ENCODE measurements at places on chromosomes 16 and 17.

DNA sequence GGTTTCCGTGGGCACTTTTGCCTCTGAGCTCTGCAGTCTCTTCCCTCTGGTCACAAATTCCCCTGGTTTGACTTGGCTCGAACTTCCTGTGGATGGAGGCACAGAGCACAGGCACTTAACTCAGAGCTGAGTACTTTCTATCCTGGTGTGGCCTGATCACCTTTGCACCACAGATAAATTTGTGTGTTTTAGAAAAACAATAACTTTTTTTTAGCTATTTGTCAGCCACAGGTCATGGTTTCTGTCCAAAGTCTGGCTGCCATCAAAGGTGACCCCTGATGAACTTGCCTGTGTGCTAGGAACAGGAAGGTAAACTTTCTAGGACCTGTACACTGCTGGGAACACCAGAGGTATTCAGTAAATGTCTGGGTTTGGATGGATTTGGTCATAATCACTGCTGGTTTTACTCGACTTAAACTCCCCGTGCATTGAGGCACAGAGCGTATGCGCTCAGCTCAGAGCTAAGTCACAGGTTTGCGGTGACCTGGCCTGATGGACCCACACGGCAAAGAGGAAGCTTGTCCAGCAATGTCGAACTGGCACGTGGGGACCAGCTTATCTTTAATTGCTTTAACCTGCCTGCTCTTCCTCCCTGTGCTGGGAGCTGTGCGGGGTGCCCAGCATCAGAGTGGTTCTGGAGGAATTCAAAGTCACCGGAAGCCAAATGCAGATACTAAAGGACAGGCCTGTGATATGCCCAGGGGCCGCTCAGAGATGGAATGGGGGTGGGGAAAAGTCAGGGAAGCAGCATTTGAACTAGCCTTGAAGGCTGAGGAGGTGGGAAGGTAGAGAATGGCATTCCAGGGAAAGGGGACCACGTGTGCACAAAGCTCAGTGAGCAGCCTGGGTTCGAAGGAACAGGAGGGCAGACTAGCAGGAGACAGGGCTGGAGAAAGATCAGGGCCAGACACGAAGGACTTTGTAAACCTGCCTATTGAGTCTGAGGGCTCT, 12.9 kb downstream of the SLC13A5 start:
- DNase-seq = no peak

- DNase-seq = no peak
Measured at GRCh38 chr17:72618001-72618509, 474.4 kb downstream of the SLC39A11 start.

DNA sequence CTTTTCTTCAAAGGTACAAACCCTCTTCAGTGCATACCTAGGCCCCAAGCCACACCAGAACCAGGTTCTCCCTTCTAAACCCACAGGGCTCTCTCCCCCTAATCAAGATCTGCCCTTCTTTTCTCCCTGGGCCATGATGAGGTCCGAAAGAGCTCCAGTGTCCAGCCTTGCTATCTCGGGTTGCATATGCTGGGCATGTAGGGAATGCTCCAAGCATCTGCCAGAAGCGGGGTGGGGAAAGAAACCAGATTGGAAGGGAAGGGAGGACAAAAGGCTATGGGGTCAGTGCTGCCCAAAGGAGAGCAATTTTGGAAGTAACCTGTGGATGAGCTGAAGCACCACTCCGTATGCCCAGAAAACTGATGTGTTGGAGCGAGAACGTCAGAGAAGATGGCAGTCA, 2.3 kb downstream of the CTDNEP1 start:
- no peak for DNase-seq

GRCh38 chr16:66026211-66026610, 340.3 kb upstream of the CDH5 start:
- DNase-seq = no peak

DNA sequence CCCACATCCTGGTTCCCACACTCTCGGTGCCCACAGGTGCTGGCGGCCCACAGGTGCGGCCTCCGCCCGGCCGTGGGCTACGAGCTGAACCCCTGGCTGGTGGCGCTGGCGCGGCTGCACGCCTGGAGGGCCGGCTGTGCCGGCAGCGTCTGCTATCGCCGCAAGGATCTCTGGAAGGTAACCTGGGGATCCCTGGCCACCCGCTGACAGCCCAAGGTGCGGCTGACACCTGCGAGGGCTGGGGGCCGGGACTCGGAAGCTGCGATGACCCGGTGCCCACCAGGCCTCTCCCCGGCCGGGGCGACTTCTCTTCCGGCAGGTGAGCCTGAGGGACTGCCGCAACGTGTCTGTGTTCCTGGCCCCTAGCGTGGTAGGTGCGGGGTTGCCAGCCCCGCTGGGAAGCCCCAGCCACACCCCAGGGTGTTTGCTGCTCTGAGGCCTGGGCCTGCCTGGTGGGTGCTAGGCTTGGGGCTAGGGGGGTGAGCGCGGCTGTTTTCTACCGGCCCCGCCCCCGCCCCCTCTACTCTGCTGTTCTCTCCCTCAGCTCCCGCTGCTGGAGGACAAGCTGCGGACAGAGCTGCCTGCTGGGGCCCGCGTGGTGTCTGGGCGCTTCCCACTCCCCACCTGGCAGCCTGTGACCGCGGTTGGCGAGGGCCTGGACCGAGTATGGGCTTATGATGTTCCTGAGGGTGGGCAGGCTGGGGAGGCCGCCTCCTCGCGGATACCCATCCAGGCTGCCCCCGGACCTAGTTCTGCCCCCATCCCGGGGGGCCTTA, 1.0 kb downstream of the ANTKMT start:
- DNase-seq = no peak

DNA sequence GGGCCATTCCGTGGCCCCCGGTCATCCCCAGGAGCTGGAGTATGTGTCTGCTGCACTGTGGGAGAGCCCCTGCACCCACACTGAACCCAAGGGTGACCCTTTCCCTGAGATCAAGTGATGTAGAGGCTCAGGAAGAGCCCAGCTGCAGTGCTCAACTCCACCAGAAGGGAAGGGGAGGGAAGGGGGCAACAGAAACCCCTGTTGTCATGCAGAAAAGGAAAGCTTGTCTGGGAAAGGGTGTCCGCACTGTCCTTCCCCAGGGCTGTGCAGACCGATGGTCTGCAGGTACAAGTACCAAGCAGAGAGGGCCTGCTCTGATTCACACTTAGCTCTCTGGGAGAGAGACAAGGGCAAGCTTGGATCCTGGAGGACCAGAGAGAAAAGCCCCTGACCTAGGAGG, 45.7 kb upstream of the TOB1 start:
- DNase-seq = no peak

DNA sequence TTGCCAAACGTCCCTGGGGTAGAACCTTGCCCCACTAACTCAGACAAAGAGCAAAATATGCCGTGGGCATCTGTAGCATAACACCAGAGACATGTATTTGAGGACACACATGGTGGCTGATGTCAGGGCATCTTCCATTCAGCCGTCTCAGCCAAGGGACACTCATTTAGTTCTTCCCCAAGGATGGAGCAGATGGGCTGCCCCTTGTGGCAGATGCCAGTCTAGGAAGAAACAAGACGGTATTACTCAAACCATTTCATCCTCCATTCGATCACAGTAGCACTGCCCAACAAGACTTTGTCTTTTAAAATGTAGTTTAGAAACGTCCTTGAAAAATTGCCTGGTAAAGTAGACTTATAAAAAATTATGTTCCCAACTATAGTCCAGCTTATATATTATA, 937.6 kb upstream of the EEF2KMT start:
- no peak for DNase-seq

GRCh38 chr17:7046127-7046724, 2.3 kb upstream of the SLC16A11 start:
- DNase-seq = no peak

DNA sequence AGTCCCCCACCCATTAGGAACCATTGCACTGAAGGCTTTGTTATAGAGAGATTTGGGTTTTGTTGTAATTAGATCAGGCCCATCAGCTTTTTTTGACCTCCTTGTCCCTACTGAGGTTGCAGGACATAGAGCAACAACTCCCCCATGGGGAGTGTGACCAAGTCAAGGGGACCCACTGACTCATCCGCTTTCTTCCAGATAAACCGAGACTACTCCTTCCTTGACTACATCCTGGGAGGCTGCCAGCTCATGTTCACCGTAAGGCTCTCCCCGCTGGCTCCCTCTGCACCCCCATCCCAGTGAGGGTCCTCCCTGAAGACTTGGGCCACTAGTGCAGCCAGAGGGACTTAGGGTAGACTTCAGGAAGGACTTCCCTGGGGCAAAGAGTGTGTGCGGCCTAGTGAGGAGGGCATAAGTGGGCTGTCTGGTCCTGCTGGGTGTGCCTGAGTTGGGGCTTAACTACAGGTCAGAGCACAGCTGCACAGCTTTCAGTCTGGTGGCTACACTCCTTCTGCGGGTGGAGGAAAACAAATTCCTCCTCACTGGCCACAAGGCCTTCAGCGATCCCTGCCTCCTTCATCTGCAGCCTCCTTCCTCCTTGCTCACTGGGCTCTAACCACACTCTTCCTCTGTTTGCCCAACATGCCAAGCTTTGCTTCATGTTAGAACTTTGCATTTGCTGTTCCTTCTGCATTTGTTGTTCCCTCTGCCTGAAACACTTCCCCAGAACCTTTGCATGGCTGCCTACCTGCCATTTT, 31.0 kb downstream of the CPNE2 start:
- DNase-seq = no peak

DNA sequence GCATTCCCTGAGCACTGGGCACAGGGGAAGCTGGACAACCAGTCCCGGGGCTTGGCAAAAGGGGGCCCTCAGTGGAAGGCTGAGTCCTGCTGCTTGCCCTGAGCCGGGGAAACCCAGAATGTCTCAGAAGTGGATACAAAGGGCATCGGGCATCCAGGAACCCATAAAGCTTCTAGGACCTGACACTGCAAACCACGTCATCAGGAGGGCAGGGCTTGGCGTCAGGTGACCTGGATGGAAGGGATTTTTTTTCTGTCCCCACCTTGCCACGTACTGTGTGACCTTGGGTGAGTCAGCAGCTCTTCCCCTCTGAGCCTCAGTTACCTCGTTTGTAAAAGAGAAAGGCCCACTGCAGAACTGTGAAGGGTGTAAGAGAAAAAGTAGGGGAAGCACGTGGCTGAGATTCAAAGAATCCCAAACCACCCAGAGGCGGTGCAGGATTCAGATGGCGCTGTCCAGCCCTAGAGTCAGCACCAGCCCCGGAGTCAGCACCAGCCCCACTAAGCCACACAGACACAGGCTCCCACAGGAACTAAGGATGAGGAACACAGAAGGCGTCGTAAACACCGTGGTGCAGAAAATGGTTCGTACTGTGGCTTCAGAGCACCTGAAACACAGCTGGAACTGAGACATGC, 53.7 kb downstream of the C16orf95 start:
- no peak for DNase-seq

GRCh38 chr17:78986649-78987328, 7.1 kb upstream of the LGALS3BP start:
- DNase-seq = no peak

GRCh38 chr16:85536411-85537330, 76.5 kb upstream of the GSE1 start:
- DNase-seq = no peak

- DNase-seq = no peak
Measured at GRCh38 chr16:19135896-19136438, 22.2 kb downstream of the ITPRIPL2 start.

DNA sequence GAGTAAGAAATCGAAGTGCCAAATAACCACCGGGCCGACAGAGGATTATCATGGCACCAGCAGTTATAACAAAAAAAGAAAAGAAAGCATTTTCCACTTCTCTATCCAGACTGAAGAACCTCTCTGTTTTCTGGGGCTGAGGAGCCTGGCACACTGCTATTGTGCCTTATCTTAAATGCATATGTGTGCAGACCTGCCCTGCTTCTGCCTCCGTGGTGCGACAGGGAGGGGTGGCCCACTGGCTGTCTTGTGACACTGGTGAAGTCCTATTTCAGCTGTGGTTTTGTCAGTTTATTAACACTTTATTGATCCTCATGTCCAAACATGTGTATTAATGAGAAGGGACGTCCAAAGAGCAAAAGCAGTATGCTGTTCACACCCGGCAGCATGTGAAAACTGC, 55.4 kb downstream of the CDK5R1 start:
- DNase-seq = no peak

- no peak for DNase-seq
Measured at GRCh38 chr17:2683912-2684311, 27.7 kb downstream of the CLUH start.

- no peak for DNase-seq
Measured at GRCh38 chr17:31584438-31585279, 193.2 kb downstream of the RAB11FIP4 start.

GRCh38 chr17:28718333-28719020, 809 bp upstream of the RAB34 start:
- no peak for DNase-seq

GRCh38 chr17:73952480-73953205, 250.8 kb upstream of the RPL38 start:
- peak; percentile 35 for DNase-seq

DNA sequence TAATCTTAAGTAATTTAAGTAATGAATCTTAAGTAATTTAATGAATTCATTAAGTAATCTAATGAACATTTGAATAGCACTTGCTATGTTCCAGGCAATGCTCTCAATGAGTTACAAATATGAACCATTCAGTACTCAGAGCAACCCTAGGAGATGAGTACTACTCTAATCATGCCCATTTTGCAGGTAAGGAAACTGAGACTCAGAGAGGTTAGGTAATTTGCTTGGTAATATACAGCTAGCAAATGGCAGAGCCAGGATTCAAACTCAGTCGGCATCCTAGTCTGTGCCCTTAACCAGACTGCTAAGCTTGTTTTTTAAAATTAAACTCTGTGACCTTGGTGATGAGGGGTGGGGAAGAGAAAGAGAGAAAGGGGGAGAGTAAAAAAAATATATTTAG, 25.6 kb downstream of the ACSM1 start:
- DNase-seq = no peak

DNA sequence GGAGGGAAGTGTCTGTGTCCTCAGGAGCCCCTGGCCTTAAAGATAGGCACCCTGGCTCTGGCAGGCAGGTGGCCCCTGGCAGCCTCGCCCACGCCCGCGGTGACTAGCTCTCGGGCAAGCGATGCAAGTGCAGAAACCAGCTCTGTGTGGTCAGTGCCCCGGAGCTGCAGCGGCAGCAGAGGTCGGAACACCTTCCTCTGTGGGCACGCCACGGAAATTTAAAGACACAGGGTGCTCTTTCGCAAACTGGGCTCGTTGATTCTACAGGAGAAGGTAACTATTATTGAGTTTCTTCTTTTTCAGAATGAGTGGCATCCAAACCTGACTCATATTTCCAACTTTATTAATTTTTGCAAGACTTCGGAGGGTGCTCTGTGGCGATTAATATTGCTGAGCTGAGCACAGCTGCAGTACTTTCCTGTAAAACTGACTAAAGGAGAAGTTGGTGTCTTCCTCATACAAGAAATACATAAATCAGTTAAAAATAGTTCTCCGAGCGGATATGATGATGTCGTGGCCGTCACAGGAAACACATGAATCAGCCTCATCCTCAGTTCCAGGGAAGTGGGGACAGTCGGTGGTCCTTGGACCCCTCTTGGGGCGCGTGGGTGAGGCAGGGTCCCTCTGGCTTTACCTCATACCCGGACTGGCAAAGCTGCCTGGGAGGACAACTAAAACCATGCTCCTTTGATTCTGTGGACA, 120.2 kb downstream of the METRNL start:
- no peak for DNase-seq

GRCh38 chr16:1596516-1596915, 15.4 kb downstream of the IFT140 start:
- no peak for DNase-seq
